Activated T-cell treated with anti-CD3 and anti-CD28 coated beads, Interleukin-2, amount 50 U/mL, for 72 hours (primary cell): ENCODE measurements at places on chromosomes 5 and 9.

- H3K27ac ChIP-seq = peak overlapping the region; percentile 29
- DNase-seq = no peak
- no peak overlapping the region for H3K4me3 ChIP-seq
- H3K4me1 ChIP-seq = peaks cover 91% of the 10 kb centered on the region
- no peaks in the 10 kb centered on the region for H3K27me3 ChIP-seq
Measured at GRCh38 chr9:93459432-93459847, 6.1 kb upstream of the FAM120AOS start.

DNA sequence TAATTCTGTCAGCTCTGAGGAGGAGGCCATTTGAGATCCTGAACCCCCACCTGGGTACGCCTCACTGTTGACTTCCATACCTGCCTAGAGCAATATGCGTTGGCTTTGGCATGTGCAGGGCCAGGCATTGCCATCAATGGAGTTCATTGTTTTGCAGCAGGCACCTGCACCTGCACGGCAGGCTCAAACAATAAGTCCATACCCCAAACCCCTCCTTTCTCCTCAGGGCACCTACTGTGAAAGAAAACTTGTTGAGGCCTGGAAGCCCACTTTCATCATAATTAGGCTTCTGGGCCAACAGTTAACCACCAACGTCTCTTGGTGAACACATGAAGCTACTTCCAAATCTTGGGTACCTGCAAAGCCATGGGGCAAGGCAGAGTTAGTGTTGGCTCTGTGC, 238.7 kb downstream of the NFIB start:
- H3K4me1 ChIP-seq = no peaks in the 10 kb centered on the region
- no peak overlapping the region for H3K27ac ChIP-seq
- no peaks in the 10 kb centered on the region for H3K27me3 ChIP-seq
- H3K4me3 ChIP-seq = no peak overlapping the region
- H3K36me3 ChIP-seq = no peaks in the 10 kb centered on the region
- DNase-seq = no peak

GRCh38 chr5:88203981-88204750, 64.5 kb downstream of the TMEM161B start:
- peak overlapping the region; percentile 87 for H3K27ac ChIP-seq
- H3K4me1 ChIP-seq = peaks cover 13% of the 10 kb centered on the region
- DNase-seq = peak; percentile 35
- no peaks in the 10 kb centered on the region for H3K27me3 ChIP-seq

DNA sequence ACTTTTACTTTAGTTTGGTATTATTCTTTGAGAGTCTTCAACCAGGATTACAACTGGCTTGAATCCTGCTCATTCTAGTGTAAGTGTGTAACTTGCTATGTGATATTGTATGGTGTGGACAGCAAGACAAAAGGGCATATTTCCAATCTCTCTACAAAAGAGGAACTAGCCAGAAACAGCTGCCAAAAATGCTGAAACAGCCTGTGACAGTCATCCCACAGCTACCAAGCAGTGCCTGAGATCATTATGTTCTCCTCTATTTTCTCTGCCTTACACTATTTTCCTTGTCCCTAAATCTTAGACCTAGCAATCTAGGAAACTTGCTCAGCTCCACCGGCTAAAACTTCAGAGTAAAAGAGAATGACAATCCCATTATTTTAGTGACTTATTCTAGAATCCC, 42.8 kb downstream of the WDR41 start:
- no peak overlapping the region for H3K27ac ChIP-seq
- H3K27me3 ChIP-seq = no peaks in the 10 kb centered on the region
- no peaks in the 10 kb centered on the region for H3K4me1 ChIP-seq
- no peak for DNase-seq
- H3K4me3 ChIP-seq = no peak overlapping the region

GRCh38 chr5:75048457-75048953, 3.9 kb downstream of the GCNT4 start:
- peaks cover 3% of the 10 kb centered on the region for H3K36me3 ChIP-seq
- peak overlapping the region; percentile 30 for H3K4me3 ChIP-seq
- H3K27ac ChIP-seq = no peak overlapping the region
- DNase-seq = no peak

DNA sequence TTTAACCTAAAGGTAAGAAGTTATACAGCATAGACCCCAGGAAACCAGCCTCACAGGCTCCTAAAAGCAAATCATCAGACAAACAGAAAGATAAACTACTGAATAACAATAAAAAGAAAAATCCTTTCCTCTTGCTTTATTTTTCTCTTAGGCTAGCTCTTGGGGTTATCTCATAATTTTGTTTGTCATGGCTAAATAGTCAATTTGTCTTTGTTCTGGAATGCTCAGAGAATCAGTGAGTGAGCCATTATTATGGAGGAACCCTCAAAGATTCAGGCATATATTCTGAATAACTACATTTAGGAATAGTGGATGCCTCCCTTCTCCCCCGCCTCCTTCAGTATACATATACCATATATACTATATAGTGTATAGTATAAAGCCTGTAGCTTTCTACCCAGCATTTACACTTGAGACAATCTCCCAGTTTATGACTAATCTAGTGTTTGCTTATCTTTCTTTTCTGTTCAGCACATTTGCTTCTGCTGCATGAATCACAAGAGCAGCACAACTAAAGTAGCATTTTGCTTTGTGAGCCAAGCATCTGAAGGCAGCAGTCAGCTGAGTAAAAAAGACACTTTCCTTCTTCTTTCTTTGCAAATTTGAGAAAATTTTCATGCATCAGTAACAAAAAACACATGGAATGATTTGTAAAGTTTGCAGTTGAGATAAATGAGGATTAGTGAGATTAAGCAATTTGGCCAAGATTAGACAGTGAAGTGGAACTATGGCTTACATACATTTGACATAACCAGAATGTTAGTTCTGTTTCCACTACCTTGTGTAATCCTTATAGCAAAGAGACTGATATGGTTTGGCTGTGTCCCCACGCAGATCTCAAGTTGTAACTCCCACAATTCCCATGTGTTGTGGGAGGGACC, 45.3 kb upstream of the PPP3R2 start:
- H3K36me3 ChIP-seq = peaks cover 2% of the 10 kb centered on the region
- H3K4me3 ChIP-seq = no peak overlapping the region
- no peaks in the 10 kb centered on the region for H3K27me3 ChIP-seq
- no peak overlapping the region for H3K27ac ChIP-seq
- no peak for DNase-seq
- no peaks in the 10 kb centered on the region for H3K4me1 ChIP-seq

DNA sequence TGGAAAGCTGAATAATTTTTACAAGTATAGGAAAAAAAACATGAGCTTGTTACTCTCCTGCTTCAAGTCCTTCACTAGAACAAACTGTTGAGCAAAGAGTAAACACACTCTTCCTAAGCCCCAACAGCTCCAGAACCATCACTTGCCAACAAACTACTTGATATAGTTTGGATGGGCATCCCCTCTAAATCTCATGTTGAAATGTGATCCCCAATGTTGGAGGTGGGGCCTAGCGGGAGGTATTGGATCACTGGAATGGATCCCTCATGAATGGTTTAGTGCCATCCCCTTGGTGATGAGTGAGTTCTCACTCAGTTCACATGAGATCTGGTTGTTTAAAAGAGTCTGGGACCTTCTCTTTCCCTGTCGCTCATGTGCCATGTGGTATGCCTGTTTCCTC, 82.8 kb downstream of the PLPP1 start:
- H3K4me3 ChIP-seq = no peak overlapping the region
- no peak overlapping the region for H3K27ac ChIP-seq
- peaks cover 17% of the 10 kb centered on the region for H3K4me1 ChIP-seq
- H3K27me3 ChIP-seq = no peaks in the 10 kb centered on the region

GRCh38 chr9:20197976-20198685, 409.3 kb upstream of the SLC24A2 start:
- no peak overlapping the region for H3K4me3 ChIP-seq
- DNase-seq = no peak
- no peaks in the 10 kb centered on the region for H3K27me3 ChIP-seq
- H3K4me1 ChIP-seq = peaks cover 30% of the 10 kb centered on the region
- H3K36me3 ChIP-seq = peaks cover 4% of the 10 kb centered on the region
- H3K27ac ChIP-seq = no peak overlapping the region

DNA sequence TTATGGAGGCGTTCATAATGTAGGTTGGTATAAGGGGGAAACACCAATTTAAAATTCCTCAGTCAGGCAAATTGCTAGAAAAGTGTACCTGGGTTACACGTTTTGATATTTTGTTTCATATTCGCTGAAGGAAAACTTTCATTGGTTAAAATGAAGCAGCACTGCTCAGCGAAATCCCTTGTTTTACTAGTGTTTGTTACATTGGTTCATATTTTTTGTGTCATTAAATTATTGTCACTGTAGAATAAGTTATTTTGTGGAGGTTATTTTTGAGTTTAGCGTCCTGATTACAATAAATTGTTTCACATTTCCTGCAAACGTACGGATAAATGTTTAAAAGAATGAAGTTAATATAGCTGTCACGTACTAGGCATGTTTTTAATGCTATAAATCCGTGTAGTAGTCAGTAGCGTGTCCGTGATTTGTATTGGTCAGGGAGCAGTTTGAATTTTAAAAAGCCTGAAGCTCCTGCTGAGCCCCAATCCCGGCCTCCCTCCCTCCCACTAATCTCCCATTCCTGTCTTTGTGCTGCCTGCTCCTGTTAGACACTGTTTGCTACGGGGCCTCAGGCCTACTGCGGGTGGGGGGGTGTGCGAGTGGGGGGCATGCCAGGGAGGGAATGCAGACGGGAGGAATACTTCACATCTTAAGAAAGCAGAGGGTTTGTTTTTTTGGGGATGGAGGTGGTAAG, 2.0 kb downstream of the NIPBL start:
- H3K4me3 ChIP-seq = peak overlapping the region; percentile 92
- no peaks in the 10 kb centered on the region for H3K27me3 ChIP-seq
- H3K4me1 ChIP-seq = peaks cover 56% of the 10 kb centered on the region
- H3K27ac ChIP-seq = peak overlapping the region; percentile 99
- H3K36me3 ChIP-seq = peaks cover 7% of the 10 kb centered on the region

DNA sequence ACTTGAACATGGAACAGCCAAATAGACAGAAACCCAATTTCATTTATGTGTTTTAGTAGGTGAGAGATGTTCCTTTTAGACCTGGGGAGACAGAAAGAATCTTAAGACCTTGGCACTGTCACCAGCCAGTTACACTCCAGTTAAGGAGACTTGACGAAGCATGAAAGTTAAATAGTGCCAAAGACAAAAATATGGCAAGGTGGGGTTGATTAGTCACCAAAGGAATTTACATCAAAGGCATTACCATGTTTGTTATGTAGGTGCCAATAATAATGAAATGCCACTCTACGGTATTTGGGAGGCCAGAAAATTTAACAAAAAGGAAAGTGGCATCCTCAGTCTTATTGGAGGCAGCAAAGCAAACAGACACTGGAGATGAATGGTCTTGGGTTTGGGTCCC, 9.2 kb upstream of the IL12B start:
- peaks cover 50% of the 10 kb centered on the region for H3K4me1 ChIP-seq
- DNase-seq = no peak
- no peaks in the 10 kb centered on the region for H3K36me3 ChIP-seq
- no peaks in the 10 kb centered on the region for H3K27me3 ChIP-seq
- H3K4me3 ChIP-seq = no peak overlapping the region
- H3K27ac ChIP-seq = no peak overlapping the region

DNA sequence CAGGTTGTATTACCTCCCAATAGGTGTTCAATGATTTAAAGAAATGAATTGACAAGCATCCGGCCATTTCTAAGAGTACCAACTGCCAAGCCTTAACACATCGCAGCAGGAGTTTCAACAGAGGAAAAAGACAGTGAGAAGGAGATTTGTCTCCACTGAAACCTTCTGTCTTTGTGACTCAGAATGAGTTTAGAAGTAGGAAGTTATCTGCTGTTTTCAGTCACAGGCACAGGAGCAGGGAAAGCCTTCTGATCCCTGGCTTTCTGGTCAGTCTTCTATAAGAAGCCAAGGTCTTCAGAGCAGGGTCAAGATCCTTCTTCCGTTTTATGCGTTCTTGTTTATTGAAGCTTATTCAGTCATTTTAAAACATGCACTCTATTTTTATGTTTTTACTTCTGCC, 390.7 kb upstream of the PCSK5 start:
- H3K4me3 ChIP-seq = no peak overlapping the region
- DNase-seq = no peak
- no peaks in the 10 kb centered on the region for H3K4me1 ChIP-seq
- no peaks in the 10 kb centered on the region for H3K36me3 ChIP-seq
- H3K27me3 ChIP-seq = peaks cover 7% of the 10 kb centered on the region

DNA sequence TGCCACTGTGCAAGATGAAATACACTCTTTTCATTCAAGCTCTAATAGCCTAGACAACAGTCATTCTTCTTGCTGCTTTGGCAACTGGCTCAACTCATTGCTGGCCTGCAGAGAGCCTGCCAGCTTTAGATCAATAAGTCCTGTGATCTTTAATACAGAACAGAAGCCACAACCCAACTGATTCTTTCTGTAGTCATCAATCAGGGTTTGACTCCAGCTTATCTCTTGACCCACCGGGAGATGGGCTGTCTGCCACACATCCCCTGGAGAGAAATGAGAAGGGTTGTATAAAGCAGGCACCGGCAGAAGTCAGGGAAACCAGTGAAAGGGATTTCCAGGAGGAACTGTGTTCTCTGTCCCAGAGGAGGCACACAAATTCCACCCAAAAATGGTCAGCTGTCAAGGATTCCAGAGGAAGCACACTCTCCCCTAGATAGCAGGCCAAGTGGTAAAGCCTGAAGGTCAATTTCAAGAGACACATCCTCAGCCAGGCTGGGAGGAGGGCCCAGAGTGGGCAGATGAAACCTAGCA, 24.5 kb downstream of the LHFPL2 start:
- H3K27ac ChIP-seq = no peak overlapping the region
- no peak for DNase-seq
- peaks cover 15% of the 10 kb centered on the region for H3K27me3 ChIP-seq
- H3K4me3 ChIP-seq = no peak overlapping the region

DNA sequence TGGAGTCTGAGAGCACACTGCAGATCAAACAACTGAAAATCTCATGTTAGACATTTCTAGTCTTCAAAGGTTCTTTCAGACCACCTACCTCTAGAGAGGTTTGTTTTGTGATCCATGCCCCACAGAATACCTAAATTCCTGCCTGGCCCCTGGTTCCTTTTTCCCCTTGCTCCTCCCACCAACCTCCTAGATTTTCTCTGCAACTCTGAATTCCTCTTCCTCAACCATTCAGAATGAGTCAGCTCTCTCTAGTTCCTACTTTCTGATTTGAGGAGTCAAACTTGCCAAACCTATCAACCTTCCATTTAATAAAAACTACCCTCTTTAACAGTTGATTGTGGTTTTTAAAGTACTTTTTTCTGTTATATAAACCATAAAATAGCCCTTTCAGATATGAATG, 83.2 kb upstream of the ZNF462 start:
- DNase-seq = no peak
- no peaks in the 10 kb centered on the region for H3K27me3 ChIP-seq
- no peak overlapping the region for H3K27ac ChIP-seq
- no peaks in the 10 kb centered on the region for H3K36me3 ChIP-seq
- H3K4me1 ChIP-seq = no peaks in the 10 kb centered on the region
